ENCODE measurements at places on chromosomes 3 and 15. TPM values are rescaled to one million over a fixed set of nuclear protein-coding genes. Genes with fewer than 3 reads are reported as not detected.

The CAMKV gene
- total RNA-seq: 1.6 TPM

The PRRT3 gene
- 11.3 TPM for total RNA-seq

The CCDC39 gene
- not detected for total RNA-seq

The SLC41A3 gene
- 53.6 TPM for total RNA-seq

The DMXL2 gene
- 25.6 TPM for total RNA-seq

- no peak for DNase-seq
These were observed 202.5 kb upstream of the CBLB start for GRCh38 chr3:106071306-106071705.

DNA sequence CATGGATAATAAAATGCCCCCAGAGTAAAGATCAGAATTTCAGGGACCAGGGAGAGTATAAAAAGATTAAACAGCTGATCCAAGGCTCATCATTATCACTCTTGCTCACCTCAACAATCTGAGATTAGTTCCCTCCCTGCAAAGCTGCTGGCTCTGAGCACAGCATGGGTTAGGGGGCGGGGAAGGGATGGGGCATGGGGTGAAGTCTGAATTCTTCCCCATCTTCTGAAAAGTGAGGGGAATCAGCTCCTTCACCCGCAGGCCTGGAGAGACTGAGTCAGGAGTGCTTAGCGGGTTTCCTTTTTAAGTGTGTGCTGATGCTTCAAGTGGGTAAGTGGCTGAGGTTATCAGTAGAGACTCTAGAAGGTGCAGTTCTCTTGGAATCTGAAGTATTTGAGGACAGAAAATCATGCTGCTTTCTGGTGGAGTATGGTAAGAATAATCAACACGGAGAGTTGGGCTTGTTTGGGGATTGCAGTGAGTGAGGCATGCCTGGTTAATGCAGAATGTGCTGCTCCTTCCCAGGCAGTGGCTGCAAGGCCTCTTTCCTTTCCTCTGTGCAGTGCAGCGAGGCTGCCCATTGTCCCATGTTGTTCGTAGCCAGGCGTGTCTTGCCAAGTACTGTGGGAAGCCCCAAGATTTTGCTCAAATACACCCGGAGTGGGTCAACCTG, 59.2 kb upstream of the TRAK1 start:
- DNase-seq: no peak

DNA sequence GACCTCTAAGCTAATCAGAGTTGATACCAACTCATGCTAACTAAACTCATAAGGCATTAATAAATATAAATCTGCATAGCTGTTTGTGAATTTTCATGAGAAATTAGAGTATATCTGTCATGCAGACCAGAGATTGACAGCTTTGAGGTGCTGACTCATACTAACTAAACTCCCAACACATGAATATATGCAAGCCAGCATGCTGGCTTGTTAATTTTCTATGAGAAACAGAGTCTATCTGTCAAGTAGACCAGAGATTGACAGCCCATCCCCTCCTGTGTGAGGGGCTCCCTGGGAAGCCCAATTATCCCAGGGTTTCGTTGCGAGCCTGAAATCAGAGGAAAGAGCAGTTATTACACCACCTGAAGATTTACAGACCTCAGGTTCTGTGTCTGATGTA, 69.3 kb downstream of the CD47 start:
- DNase-seq: no peak

DNA sequence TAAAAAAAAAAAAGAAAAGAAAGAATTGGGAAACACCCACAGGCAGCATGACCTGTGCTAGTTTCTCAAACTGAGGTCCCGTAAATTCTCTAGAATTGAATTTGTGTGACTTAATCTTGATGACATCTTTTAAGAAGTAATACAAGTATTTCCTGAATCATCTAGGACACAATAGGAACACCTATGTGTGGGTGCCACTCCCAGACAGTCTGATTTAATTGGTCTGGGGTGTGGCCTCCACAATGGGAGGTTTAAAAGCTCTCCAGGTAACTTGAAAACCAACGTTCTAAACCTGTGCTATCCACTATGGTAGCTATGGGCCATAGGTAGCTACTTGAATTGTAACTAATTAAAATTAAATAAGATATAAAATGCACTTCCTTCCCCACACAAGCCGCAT, 28.1 kb downstream of the CFAP92 start:
- no peak for DNase-seq

DNA sequence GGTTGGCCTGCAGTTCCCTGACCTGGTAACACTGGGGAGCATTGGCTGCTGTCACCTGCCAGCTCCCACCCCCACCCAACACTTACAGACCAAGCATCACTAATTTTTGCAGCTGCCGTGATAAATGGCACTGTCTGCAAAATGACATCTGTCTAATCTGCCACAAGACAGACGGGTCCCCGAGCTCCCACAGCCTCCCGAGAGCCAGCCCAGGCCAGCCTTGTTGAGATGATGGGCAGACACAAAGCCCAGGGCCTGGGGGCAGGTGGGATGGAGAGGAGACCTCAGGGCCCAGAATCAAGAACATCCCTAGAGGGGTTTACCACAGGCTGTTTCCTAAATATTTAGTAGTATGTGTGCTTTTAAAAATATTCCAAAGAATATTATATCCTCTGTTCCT, 203.4 kb downstream of the TBC1D2B start:
- no peak for DNase-seq

GRCh38 chr15:79956354-79956939, 14.5 kb downstream of the BCL2A1 start:
- DNase-seq: no peak

DNA sequence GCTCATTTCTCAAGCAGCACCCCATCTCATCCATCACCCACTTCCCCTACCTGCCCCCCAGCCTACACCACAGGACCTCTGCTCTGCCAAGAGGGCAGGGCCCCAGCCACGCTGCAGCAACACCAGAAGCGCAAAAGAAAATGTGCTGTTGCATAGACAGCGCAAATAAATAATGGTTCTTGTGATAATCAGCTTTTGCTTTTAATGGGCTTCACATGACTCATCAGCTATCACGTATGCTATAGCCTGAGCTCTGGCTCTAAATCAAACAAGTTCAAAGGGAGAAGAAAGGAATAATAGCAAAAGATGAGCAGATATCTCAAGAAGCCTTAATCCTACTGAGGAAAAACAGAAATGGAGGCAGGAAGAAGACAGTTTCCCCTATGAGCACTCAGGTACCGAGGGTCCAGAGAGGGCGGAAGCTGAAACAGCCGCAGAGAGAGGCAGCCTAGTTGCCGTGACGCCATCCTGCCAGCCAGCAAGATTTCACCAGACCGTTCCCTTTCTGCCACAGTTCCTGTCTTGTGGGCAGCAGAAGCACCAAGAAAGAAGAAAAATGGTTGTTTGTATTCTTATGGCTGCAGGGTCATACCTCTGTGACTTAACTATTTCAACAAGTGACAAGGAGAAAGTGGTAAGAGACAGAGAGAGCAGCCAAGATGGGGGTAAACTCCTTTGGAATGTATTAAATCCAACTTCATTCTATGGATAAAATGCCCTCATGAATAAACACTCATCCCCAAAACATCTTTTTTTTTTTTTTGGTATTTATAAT, 22.0 kb downstream of the RAB27A start:
- DNase-seq: no peak

DNA sequence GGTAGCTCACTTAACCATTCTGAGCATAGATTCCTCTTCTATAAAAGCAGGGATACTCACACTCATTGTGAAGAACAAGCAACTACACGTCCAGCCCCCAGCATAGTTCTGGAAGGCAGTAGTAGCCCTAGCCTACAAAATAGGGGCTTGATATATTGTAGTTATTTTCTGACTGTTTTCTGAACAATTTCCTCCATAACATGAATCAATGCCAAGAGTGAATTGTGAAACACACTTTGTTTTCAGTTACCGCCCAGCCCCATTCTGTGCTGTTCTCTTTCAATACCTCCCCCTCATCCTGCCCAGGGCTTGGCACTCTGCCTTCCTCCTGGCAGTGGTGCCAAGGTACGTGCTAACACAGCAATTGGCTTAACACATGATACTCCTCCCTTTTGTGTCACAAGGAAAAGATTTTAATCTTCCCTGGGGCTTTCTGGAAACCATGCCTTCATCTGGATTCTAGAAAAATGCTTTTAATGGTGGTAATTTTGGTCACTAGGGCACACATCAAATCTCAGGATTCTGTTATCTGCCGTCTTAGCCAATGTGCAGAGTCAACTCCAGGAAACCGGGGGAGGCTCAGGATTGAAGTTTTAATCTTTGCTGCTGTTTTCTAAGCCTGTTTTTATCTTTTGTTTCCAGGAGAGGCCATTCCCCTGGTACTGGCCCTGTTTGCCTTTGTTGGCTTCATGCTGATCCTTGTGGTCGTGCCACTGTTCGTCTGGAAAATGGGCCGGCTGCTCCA, 37.2 kb downstream of the IL20RB start:
- DNase-seq: no peak

DNA sequence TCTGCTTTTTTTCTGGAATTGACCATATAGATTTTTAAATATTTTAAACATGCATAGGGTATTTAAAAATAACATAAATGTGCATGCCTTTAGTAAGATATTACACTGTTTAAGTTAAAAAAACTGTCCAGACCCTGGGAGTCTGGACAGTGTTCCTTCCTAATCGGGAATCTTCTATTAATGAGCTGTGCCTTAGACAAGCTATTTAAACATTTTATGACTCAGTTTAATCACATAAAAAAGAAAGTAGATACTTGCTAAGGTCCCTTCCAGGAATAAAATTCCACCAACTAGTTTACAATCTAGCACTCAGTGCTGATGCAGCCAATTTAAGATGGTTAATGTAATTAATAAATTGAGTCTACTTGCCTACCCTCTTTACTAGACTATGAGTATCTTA, 140.4 kb upstream of the DPH6 start:
- DNase-seq: no peak

GRCh38 chr15:85687329-85687728, 107.4 kb downstream of the KLHL25 start:
- no peak for DNase-seq

DNA sequence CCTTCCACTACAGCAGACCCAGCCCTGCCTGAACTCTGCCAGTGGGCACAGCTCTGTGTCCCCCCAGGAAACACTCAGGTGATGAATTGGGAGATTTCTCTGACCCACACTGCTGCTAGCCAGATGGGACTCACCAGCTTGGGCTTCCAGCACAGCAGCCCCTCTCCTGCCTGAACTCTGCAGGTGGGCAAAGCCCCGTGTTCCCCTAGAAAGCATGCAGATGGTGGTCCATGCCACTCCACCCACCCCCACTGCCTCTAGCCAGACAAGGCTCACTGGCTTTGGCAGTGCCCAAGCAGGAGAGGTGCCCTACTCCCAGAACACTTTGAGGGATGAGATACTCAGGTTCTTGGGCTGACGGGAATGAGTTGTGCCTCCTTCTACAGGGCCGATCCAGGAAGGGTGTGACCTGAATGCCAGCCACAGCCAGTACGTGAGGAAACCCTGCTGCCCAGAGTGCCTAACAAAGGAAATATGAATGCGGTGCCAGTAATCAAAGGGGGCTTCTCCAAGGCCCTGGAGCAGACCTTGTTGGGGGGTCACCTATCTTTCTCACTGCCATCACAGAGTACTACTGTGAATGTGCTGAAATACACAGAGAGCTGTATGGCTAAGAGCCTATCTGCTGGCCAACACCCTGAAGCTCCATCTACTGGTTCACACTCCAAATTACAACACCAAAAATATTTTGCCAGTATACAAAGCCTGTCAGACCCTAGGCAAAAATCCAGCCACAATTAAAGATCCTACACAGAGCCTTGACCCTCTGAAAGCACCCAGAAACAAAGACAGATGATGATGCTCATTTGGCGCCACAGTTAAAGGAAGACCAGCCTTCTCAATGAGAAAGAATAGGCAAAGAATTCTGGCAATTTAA, 61.9 kb downstream of the BTLA start:
- DNase-seq: no peak

DNA sequence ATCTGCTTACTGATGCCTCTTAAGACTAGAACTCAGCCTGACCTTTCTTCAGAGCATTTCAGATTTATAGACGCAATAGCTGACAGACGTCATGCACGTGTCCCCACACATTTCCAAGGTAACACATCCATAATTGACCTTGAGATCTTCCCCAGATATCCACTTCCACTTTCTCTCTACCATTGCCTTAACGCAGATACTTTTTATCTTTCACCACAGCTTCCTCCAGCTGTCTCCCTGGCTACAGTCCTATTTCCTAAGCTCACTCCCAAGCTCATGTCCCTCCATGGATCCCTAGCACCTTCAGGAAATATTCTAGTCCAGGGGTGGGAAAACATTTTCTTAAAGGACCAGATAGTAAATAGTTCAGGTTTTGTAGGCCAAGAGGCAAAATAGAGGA, 173.0 kb upstream of the MITF start:
- no peak for DNase-seq

DNA sequence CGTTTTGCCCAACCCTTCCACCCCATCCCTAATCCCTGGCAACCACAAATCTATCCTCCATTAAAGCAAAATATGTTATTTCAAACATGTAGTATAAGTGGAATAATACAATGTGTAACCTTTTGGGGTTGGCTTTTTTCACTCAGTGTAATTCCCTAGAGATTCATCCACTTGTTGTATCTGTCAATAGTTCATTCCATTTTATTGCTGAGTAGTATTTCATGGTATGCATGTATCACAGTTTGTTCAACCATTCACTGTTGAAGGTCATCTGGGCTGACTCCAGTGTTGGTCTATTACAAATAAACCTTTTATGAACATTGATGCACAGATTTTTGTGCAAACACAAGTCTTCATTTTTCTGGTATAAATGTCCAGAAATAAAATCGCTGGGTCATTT, 38.8 kb downstream of the BSN start:
- DNase-seq: no peak

DNA sequence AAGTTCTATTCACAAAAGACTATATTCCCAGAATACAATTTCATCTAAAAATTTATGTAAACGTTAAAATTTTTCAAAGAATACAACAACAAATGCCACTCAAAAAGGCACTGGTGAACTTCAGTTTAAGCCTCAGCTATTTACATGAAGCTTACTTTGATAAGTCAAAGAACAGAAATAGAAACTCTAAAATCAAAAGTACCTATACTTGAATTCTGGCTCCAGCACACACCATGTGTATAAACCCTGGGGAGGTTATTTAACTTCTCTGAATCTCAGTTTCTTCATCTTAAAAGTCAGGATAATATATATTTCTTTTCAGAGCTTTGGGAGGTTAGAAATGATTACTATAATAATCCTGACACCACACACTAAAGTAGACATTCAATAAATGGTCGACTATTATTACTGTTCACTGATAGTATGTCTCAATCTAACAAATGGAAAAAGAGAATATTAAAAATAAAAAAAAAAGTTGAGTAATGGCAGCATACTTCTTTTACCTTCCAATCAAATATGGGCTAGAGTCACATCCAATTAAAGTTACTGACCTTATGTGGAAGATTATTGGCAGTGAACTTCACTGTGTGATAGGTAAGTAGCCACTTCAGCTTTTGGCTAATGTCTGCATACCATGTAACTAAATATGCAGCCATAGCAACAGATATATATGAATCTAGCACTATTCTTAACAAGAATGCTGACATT, 248.4 kb downstream of the ISL2 start:
- no peak for DNase-seq

DNA sequence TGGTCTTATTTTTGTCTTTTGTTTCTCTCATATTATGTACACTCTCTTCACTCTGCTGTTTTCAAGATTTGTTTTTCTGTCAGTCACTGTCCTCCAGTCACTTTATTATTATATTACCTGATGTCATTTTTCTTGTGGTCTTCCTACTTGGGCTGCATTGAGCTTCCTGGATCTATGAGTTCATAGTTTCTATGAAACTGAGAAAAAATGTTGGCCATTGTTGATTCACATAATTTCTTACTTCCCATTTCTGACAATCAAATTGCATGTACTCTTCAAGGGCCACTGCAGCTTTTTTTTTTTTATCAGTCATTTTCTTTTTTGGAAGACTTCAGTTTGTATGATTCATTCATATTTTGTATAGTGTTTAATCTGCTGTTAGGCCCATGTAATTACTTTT, 1180.6 kb upstream of the GBE1 start:
- no peak for DNase-seq

- DNase-seq: no peak
These were observed 208.1 kb downstream of the OSBPL10 start for GRCh38 chr3:31772758-31773473.
